HCT116 (cell line): ENCODE measurements at places on chromosomes 11 and 22.

DNA sequence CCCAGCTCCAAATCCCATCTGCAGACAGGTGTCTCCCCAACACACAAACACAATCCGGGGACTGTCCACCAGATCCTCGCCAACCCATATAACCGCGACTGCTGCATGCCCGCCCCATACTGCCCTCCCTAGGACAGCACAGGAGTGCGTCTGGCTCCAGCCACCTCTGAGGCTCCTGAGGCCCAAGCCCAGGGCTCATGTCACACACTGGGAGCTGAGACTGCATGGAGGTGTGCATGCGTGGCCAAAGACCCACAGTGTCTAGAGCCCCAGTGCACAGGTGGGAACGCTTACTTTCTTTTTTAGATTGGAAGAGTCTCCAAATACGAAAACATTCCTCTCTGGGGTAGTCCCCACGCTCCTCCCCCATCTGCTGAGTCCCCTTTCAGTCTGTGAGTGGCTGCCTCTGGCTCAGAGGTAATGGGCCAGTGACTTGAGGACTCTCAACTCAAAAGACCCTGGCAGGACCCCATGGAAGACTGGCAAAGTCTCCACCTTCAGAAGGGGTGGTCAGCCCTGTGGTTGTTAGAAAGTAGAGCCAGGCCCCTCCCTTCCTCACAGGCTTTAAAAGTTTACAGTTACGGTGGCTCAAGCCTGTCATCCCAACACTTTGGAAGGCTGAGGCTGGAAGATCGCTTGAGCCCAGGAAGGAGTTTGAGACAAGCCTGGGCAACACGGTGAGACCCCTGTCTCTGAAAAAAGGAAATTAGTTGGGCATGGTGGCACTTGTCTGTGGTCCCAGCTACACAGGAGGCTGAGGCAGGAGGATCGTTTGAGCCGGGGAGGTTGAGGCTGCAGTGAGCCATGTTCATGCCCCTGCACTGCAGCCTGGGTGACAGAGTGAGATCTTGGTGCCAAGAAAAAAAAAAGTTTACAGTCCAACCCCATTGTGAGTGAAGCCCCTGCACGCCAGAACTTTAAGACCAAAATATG lies 2.3 kb downstream of the CBX7 start:
- no peak for DNase-seq

- DNase-seq: no peak
Measured at GRCh38 chr11:8533332-8533731, 60.7 kb downstream of the STK33 start.

DNA sequence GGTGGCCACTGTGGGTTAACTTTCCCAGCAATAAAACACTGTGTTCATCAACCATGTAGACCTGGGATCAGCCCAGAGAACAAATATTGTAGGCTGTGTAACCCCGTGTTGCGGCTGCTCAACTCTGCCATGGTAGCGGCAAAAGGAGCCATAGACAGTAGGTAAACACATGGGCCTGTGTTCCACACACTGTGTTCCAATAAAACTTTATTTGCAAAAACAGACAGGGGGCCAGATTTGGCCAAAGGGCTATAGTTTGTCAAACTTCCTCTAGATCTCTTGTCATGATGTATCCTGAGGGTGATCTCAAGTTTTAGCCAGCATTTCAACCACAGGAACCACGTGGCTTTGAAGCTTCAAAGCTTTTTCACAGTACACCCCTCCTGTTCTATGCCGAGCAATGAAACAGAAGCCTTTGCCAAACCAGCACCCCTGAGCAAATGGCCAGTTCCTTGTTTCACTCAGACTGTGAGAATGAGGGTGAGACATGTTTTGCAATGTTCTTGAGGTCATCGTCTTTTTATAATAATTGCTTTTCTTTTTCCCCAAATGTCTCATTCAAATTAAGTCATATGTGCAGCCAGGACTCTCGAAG lies 49.9 kb upstream of the FADD start:
- no peak for DNase-seq

GRCh38 chr11:28223577-28223976 lies 115.4 kb downstream of the METTL15 start:
- no peak for DNase-seq

DNA sequence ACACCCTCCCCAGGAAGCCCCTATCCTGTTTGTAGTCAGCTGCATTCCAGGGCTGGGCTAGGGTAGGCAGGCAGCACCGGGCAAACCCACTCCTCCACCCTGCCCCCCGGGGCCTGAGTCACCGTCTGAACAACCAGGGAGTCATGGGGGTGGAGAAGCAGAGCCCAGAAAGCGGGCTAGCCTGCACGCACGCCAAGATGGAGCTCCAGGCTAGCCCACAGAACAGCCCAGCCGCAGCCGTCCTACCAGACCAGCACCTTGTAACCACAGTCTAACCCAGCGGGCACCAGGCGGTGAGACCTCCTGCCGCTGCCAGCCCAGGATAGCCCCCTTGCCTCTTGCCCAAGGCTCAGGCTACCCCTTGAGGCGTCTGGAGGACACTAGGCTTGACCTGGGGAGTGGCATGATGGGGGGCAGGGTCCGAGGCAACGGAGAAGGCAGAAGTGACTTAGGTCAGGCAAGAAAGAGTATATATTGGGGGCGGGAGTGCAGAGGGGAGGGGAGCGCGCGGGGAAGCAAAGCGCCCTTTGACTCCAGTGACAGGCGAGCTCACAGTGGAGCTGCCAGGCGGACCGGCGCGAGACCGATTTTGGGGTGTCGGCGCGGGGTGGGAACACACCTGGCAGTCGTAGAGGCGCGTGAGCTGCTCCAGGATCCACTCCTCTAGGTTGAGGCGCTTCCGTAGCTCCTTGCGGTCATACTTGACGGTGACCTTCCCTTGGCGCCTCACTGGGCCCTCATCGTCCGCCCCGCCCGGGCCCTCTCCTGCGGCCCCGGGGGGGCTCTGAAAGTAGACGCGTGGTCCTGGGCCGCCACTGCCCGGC lies 734 bp downstream of the PPP1R14B start:
- DNase-seq: no peak

GRCh38 chr22:20764471-20764720 lies 9.5 kb upstream of the SERPIND1 start:
- no peak for DNase-seq

- no peak for DNase-seq
Measured at GRCh38 chr22:49377306-49377705, 450.4 kb downstream of the BRD1 start.

DNA sequence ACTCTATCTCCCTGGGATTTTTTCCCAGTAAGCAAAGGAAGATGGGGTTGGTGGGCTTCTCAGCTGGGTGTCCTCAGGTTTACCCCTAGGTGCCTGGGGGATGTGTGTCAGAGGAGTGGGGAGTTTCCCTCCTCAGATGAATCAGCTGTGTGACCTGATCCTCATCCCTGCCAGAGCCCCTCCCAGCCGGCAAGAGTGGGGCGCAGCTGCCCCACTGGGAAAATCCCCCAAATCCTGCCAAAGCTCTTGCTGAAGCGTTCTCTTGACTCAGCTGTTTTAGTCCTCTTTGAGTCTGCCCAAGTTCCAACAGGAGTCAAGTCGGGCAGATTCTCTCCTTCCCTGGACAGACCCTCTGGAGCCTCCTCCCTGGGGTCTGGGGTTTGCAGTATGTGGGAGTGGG lies 6.0 kb downstream of the C11orf68 start:
- DNase-seq: no peak

DNA sequence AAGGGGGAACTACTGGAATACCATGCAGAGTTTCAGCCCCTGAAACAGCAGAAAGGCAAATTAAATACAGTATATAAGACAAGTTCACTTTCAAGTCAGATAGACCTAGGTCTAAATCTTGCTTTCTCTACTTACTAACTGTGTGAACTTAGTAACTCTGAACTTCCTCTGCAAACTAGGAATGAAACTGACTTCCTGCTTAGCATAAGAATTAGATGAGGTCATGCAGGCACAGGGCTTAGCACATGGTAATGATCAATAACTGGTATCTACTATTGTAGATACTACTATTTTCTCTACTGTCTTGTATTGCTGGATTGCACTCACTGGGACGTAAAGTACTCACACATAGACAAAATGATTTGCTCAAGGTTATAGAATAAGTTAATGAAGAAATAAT lies 51.5 kb upstream of the MTNR1B start:
- no peak for DNase-seq

- DNase-seq: no peak
Measured at GRCh38 chr11:121274332-121274991, 18.1 kb upstream of the SC5D start.

DNA sequence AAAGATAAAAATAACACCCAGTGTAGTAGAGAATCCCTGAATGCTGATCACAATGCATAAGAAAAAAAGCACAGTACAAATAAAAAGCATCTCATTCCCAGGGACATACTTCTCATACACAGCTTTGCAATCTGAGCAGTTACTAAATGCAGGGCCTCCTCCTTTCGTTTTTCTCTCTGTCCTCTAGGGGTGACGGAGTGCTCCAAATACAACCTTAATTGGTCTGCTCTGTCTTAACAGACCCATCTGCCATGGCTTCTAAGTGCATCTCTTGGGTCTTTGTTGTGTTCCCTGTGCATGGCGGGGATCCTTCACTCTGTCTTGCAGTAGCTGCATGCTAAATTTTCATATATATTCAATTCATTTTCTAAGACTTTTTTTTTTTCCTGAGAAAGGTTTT lies 1114.2 kb upstream of the RAG2 start:
- DNase-seq: no peak

GRCh38 chr11:110355011-110355744 lies 58.8 kb upstream of the RDX start:
- no peak for DNase-seq

- DNase-seq: no peak
Measured at GRCh38 chr11:4018641-4019040, 76.0 kb upstream of the RRM1 start.

DNA sequence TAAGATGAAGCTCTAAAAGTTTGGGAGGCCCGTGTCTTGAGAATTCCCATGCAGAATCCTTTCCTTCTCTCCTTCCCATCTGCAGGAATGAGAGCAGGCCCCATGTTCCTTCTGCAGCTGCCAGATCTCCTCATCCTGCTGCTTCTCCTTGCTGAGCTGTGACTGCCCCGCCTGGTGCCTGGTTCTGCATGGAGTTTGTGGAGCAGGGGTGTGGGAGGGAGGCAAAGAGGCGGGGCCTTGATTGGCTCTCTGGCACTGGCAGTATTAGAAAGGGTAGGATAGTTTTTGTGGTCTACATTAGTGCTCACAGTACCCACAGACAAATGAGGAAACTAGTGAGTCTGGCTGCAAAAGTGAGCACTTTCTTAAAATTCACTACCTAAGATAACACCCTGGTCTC lies 91.1 kb upstream of the CLPB start:
- DNase-seq: no peak

DNA sequence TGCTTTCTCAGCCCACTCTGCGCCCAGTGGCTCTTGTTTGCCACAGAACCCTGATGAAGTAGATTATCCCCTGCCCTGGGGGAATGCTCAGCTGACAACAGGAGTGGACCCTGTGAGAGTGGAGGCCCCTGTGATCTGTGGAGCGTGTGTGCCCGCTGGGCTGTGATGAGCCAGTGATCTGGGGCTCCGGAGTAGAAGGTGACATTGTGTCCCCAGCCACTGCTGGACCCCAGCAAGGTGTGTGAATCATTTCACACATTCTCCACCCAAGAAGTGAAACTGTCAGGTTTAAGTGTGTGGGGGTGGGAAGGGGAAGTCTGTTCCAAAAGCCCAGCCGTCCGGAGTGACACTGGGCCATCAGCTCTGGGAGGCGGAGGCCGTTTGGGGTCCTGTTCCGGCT lies 33.1 kb upstream of the GRAMD4 start:
- DNase-seq: no peak

DNA sequence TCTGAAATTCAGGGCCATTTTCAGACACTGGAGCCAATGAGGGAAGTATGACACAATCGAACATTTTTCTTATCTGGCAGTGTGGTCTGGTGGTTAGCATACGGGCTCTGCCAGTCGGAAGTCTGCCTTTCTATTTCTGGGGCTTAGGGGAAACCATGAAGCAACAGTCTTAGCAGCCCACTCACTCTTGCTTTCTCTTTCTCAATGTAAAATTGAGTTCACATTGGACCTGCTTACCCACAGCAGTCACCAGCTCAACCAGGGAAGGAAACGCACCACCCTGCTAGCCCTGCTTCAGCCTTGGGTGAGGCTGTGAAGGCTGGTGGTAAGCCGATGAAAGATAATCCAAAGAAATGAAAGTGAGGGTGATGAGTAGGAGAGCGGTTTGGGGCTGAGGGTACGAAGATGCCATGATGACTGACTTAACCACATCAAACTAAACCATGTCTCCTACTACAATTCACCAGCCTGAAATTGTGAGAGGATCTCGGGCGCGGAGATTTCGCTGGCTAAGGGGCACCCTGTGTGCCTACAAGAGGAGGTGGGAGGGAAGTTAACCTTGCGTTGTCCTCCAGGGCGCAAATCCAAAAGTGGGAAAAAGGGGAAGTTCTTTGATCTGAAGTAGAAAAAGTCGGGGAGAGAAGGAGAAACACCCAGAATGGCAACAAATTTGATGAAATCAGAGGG lies 2.0 kb upstream of the LMO2 start:
- no peak for DNase-seq

- no peak for DNase-seq
Measured at GRCh38 chr22:40480996-40481395, 110.6 kb downstream of the SGSM3 start.

GRCh38 chr11:20715464-20715863 lies 46.1 kb downstream of the NELL1 start:
- DNase-seq: no peak
